EH (cell line): ENCODE measurements at places on chromosomes 11 and 22.
A peak's percentile ranks its signal among the peaks of the same experiment; 100 is the strongest.

DNA sequence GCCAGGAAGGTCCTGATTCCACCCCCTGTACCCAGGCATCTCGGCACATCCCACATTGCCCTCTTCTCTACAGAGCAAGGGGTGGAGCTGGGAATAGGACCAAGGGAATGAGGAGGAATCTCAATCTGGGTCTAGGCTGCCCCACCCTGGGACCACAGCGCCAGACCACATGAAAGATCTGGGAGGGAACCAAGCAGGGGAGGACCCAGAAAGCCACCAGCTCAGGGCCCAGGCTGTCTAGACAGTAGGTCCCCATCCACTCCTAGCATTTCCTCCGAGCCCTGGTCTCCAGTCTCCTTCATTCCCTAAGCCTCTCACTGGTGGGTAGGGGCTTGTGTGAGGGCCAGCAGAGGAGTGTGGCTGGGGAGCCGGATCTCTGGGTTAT, 11.6 kb downstream of the PHLDB1 start:
- peak; percentile 91 for DNase-seq

DNA sequence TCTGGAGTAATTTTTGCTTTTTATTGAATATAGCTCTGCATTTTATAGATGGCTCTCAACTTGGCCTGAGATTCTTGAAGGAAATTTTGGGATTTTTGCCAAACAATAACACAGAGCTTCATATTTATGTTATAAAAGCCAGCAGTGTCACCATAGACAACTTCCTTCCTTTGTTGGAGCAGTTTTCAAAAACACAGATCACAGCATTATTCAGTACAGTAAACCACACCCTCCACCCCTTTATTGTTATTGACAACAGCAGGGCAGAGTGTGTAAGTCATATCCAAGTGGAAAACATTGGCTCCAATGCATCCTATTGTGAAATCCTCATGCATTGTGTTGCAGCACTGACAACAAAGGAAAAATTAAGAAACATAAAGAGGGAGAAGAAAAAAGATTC, 62.6 kb upstream of the PRSS23 start:
- peak; percentile 57 for DNase-seq

GRCh38 chr22:24937114-24937513, 9.4 kb downstream of the LHFPL7 start:
- no peak for DNase-seq

- DNase-seq: no peak
Measured at GRCh38 chr11:121295246-121296029, 2.9 kb downstream of the SC5D start.

GRCh38 chr22:45866126-45866645, 110.8 kb downstream of the WNT7B start:
- no peak for DNase-seq

DNA sequence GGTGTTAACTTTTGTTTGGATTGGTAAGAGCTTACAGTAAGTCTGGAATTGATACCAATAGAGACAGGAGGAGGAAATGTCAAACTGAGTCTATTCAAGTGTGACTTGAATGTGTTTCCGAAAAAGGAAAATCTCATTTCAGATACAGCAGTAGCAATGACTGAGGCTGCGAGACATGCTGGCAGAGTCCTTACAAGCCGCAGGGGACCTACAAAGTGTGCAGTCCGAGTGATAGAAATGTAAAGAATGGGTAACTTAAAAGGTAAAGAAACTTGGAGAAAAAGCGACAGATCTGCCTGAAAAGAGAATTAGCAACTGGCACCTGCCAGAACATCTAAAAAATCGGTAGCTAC, 444 bp downstream of the CWF19L2 start:
- DNase-seq: no peak

DNA sequence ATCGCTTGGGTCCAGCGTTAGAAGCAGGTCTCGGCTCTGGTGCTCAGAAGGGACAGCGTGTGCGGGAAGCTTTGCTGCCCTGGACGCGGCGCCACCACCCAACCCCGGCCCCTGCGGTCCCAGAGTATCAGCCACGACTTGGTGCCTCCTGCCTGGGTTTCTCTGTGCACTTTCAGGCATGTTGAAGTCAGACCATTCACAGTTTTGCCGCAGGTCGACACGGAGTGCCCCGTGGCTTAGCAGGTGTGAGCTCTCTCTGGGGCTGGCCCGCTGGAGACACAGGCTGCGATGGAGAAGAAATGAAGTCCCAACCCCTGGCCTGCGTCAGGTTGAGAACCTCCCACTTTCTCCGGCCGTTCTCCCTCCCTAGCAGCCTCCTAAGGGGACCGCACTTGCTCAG, 494.5 kb downstream of the BRD1 start:
- DNase-seq: no peak

DNA sequence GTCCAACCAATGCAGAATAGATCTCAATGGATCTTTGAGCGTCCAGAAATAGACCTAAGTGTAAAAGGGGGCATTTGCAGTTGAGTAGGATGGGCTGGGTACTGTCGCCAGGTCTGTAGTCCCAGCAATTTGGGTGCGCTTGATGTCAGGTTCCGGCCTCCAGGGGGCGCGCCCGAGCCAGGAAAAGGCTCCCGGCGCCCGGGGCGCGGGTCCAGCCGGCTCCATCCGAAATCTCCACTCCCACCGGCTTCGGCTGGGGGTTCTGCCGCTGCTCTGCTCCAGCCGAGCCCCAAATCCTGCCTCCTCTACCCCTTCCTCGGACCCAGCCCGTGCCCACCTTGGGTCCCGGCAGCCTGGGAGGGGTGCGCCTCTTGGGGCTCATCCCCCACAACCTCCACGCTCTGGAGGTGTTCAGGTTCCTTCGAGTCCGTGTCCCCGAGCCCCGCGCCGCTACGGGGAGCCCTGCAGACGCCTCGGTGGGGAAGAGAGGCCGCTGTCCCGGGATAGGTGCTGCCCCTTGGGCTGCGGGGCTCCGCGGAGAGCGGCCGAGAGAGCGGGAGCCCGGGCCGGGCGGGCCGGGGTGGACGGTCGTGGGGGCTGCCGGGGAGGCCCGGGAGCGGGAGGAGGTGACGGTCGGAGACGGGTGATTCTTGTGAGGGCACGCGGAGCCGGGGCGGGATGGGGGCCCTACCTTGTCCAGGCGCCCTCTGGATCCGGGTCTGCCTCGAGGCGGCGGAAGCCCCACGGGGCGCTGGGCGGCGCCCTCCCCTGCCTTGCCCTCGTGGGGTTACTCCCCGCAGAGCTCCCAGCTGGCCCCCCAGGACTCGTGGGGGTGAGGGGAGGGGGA, 13.0 kb upstream of the CYB5R3 start:
- DNase-seq: peak; percentile 75

GRCh38 chr11:90288212-90288821, 65.5 kb upstream of the CHORDC1 start:
- DNase-seq: peak; percentile 2

GRCh38 chr11:118703563-118704106, 24.2 kb upstream of the TREH start:
- DNase-seq: no peak

GRCh38 chr11:46554213-46555147, 39.3 kb downstream of the AMBRA1 start:
- DNase-seq: peak; percentile 79

GRCh38 chr11:63872800-63873197, 33.9 kb downstream of the MARK2 start:
- DNase-seq: no peak

- peak; percentile 1 for DNase-seq
Measured at GRCh38 chr11:115194802-115195110, 309.5 kb downstream of the CADM1 start.

- peak; percentile 75 for DNase-seq
Measured at GRCh38 chr11:101860696-101861427, 53.9 kb upstream of the CEP126 start.

GRCh38 chr11:83970061-83970671, 684.0 kb upstream of the CCDC90B start:
- no peak for DNase-seq

- peak; percentile 79 for DNase-seq
Measured at GRCh38 chr11:87440076-87440770, 402.5 kb downstream of the TMEM135 start.
